ENCODE measurements at places on chromosomes 11 and 22.

DNA sequence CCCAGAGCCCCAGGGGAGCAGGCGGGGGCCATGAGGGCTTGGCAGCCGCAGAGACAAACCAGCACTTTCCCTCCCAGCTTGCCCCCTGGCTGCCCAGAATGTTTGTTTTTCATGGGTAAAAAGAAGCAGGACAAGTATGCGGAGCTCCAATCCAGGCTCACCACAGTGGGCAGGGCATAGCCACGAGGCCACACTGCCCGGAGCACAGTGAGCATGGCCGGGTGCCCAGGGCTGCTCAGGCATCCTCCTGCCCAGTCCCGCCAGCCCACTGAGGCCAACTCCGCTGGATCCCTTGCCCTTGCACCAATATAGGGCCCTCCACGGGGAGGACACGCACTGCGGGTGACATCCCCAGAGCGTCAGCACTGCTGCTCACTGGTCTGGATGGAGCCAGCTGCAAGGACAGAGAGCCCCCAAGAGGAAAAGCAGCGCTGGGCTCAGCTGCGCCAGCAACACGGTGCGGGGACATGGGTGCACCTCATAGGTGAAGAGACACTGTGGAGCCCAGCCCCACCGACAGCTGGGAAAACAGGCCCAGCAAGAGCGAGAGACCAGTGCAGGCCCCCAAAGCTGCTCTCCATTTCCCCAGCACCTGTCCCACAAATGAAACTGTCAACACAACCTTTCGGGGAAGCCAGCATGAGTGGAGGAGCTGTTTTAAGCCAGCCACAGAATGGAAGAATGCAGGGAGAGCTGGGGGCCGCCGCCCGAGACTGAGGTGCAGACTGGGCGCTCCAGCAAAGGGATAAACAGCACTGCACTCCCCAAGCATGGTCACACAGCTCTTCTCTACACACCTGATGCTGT is 24.8 kb downstream of the ARVCF start:
- no peak for DNase-seq

DNA sequence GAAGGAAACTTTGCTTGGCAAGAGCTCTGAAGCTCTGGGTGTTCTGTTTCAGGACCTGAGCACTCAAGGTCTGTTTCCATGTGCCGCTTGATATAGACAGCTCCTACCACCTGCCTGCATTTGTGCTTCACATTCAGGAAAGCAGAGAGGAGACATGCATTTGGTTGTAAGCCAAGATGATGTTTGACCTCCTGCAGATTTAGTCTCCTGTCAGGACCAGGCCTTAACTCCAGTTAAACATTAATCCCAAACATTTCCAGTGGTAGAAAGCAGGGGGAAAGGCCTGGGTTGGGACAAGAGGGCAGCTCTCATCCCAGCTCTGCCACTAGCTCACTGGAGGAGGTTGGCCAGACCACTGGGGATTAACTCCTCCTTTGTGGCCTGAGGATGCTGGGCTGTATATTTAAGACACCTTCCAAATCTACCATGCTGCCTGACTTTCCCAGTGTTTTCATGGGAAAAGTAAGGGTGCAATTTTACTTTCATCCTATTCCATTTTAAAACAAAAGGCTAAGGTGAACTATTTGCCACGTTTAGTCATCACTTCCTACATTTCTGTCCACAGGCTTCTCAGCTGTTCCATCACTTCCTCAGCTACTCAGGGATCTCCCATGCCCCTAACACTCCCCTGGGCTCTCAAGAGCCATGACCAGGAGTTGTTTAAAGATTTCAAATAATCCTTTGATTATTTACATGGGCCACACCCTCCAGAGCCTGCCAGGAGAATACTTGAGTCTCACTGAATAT is 80.9 kb downstream of the INSC start:
- no peak for DNase-seq

DNA sequence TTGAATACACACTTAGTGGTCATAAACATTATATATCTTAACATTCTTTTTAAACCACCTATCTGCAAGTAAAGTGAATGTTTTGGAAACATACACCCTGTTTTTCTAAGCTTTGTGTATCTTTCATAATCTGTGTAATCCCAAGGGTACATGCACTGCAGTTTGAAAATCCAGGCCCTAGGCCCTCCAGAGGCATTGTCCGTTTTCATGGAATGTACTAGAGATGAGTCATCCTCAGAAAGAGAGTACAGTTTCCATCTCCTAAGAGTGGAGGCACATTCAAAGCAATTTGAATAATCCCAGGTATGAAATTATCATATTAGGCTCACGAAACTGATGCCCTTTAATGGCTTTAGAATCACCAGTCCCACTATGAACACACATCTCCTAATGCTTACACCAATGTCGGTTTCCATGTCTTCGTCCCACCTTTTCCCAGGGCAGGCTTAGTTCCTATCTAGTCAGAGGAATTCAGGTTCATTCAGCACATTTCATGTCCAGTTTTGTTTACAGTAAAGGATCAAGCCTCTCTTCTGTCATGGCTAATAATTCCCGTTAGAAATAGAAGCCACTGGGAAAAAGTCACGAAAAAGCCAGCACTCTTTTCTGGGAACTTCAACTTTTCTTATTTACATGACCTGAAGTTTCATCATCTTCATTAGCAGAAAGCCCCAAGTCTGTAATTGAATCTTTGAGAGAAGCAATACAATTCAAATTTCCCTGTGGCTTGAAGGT is 39.5 kb upstream of the CD44 start:
- no peak for DNase-seq

DNA sequence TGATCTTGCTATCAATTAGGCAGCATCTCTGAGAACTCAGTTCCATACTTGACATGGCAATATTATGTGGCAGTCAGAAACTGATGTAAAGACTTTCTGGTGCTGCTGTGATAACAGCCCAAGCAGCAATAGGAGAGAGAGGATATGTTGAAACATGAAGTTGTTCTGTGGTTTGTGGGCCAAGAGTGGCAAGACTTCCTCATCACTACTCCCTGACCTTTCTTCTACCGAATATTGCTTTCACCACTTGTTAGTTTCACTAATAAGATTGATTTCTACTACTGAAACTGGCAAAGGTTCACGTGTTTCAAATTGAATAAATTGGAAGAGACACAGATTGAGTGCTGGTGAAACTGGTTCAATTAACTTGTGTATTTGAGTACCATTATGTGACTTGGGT is 852.6 kb upstream of the RAG2 start:
- DNase-seq, result no peak
